Coronary artery (tissue), 2 donors: ENCODE measurements at places on chromosomes 5 and 9.

DNA sequence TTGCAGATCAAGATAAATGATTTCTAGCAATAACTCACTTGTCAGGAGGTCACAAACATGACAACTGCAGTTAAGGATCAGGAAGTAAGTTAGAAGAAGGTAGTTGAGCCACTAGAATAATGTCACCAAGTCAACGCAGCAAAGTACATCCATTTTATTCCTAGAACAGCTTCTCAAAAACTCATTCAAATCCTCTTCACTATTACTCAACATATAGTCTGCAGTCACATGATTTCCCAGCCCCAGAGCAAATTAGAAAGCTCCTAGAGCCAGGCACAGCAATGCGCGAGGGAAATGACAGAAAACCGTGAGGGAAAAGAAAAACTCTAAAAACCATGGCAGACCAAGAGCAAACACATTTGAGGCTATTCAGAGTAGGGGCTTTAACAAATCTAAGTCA, 49.9 kb upstream of the ZNF622 start:
- DNase-seq, result no peak

DNA sequence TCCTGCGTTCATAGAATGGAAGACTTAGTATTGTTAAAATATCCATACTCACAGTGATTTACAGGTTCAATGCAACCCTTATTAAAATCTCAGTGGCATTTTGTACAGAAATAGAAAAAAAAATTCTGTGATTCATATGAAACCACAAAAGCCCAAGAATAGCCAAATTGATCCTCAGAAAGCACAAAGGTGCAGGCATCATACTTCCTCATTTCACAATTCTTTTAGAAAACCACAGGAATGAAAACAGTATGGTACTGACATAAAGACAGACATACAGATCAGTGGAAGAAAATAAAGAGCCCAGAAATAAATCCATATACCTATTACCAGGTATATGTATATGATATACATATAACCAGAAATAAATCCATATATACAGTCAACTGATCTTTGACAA, 86.8 kb upstream of the MEGF10 start:
- no peak for DNase-seq

DNA sequence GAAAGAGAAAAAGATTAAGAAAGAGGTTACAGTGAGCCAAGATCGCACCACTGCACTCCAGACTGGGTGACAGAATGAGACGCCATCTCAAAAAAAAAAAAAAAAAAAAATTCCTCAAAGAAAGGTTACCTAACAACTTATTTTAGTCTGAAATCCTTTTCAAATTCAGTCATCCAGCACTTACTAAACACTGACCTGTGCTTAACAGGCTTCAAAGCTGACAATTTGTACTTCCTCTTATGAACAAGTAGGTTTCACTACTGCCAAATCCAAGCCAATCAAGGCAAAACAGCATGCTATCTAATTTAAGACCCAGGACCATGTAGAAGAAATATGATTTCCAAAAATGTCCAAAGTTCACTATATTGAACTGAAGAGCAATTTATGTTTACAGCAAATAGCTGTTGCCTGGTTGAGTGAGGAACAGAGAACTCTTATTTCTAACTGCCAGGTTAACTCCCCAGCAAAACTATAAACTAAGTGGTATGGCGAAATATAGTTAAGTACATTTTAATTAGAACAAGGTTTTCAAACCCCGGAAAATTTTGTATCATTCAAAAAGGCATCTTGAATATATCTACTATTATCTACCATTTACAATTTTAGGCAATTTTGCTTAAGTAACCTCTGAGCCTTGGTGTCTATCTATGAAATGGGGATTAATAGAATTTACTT, 13.4 kb downstream of the PWWP2A start:
- DNase-seq, result no peak

DNA sequence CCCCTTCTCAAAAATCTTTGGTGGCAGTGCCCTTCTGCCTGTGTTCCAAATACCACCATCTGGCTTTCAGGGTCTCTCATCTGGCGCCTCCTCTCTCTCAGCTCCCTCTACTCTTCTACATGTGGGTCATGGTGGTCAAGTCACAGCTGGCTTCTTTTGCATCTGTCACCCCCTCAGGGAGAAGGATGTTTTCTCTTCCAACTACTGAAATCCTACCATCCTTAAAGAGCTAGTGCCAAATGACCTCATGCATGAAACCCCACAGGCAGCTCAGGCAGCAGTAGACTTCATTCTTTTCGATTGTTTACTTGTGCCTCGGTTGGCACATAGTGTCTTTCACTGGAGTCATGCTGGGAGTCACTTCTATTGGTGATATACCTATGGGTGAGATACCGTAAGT, 219.2 kb downstream of the DCP2 start:
- no peak for DNase-seq

DNA sequence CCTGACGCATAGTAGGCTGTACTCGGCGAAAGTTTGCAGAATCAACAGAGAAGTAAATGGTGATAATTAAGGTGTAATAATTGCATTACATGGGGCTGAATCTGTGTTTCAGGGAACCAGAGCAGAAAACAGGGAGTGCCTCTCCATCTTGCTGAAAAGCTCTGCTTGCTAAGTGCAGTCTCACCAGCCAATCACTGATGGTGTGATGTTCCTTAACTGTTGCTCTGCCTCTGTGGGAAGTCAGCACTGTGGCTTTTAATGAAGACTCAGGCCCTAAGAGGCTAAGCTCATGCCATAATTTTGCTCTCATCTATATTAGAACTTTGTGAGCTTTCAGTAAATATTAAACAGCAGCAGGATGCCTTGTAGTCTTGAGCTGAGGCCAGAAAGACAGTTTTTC, 4.5 kb downstream of the PHF24 start:
- no peak for DNase-seq

DNA sequence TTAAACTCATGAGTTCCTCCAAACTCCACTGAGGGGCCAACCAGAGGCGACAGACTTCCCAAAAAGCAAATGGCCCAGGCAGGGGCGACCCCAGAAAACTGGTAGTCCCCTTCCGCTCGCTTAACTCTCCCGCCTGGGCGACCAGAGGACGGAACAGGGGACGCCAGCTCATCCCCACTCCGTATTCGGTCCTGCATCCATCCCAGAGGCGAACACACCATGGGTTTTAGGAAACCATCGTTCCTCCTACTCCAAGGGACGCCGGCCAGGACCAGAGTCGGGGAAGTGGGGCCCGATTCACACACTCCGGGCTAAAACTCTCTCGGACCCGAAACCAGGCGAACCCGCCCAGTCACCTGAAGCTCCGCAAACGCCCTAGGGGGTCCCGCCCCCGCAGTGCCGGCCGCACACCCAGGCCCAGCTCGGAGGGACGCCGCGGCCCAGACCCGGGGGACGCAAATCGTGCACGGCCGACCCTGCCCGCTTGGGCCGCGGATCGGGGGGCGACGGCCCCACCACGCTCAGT, 478 bp downstream of the TEX10 start:
- peak; percentile 74 for DNase-seq

GRCh38 chr5:96006291-96006690, 44.6 kb upstream of the ELL2 start:
- DNase-seq, result no peak

DNA sequence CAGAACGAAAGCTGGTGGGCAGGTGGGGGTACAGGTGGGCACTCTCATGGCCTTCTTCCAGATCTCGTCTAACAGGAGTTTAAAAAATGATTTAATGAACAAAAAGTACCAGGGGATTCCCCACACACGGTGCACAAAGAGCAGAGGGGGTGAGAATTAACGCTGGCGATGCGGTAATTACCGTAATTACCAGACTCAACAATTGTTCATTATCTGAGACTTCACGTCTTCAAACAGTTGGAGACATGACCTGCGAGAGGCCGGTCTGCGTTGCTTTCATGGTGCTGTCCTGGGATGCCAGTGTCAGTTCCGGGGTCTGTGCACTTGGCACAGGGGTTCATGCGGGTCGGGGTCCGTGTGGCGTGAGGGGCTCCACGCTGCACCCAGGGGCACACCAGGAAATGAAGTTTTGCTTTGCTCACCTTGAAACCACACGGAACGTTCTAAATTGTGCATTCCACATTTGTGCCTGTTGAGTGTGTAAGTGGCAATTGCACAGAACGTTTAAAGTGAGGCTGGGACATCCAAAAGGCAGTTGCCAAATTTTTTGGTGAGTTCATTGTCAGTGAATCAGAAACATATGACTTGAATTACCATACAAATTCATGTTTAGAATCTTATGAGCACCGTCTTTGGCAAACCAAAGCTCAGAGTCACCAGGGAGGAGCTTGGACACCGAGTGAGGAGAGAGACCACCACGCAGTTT, 256.4 kb upstream of the IRX1 start:
- DNase-seq, result no peak

DNA sequence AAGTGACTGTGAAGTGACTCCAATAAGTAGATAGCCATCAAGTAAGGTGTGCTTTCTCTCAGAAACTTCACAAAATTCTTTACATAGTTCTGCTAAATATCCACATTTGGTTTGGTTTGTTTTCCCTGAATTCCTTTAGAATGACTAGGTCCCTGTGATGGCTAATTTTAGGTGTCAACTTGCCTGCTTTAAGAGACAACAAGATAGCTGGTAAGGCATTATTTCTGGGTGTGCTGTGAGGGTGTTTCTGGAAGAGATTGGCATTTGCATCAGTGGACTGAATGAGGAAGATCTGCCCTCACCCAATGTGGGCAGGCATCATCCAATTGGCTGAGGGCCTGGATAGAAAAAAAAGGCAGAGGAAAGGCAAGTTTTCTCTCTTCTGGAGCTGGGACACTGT, 8.3 kb upstream of the PTBP3 start:
- DNase-seq, result no peak

- DNase-seq, result no peak
These were observed 287.0 kb upstream of the TMEM161B start for GRCh38 chr5:88555674-88556073.
